ENCODE measurements at places on chromosomes 5 and 9.

- DNase-seq: no peak
Measured at GRCh38 chr9:70581214-70581954, 166.9 kb upstream of the KLF9 start.

- DNase-seq: no peak
Measured at GRCh38 chr5:123150089-123150488, 61.0 kb downstream of the PRDM6 start.

- DNase-seq: no peak
Measured at GRCh38 chr9:126956917-126957686, 42.5 kb downstream of the RALGPS1 start.

GRCh38 chr5:73946278-73946677 is 320.3 kb downstream of the ARHGEF28 start:
- DNase-seq: no peak

- DNase-seq: no peak
Measured at GRCh38 chr5:9898319-9898718, 268.2 kb upstream of the TAS2R1 start.

GRCh38 chr5:50874306-50875001 is 208.0 kb downstream of the PARP8 start:
- DNase-seq: no peak

DNA sequence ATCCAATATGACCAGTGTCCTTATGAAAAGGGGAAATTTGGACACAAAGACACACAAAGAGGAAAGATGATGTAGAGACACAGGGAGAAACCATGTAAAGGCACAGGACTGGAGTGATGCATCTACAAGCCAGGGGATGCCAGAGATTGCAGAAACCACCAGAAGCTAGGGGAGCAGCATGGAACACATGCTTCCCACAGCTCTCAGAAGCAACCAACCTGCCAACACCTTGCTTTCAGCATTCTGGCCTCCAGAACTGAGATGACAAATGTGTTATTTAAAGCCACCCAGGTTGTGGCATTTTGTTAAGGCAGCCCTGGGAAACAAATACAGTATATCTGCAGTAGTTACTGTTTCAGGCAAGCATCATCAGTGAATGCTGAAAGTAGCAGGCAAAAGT is 23.2 kb downstream of the DAP start:
- no peak for DNase-seq

DNA sequence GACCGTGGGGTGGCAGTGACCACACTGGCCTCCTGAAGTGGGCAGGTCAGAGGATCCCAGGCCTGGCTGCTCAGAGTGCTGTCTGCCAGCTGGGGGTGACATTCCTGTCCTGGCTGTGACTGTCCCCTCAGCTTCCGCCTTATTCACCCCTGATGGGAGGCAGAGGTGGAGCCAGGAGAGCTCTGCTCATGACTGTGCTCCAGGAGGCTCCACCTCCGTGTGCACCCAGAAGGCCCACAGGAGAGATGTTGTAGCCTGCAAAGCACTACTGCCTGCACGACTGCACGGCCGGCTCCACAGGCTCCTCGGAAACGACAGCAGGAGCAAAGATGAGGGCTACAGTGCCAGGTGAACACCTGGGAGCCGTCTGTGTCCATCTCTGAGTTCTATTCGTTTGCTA is 60.9 kb downstream of the ROPN1L start:
- no peak for DNase-seq

- DNase-seq: no peak
Measured at GRCh38 chr5:40221796-40222195, 457.9 kb upstream of the PTGER4 start.

DNA sequence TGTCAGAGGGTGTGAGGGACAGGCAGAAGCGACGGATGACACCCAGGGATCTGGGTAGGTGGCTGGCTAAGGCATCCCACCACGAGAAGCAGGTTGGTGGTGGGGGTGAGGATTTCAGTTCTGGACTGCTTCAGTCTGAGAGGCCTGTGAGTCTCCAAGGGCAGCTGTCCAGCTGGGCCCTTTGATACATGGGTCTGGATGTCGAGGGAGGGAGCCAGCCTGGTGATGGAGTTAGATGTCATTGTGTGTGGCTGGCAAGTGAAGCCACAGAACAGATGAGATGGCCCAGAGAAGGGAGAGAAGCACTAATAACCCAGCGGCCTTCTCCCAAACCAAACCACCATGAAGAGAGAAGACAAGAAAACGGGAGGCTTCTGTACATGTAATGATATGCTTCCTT is 11.1 kb downstream of the MED27 start:
- no peak for DNase-seq

- DNase-seq: no peak
Measured at GRCh38 chr5:78373231-78373630, 12.8 kb downstream of the SCAMP1 start.

- no peak for DNase-seq
Measured at GRCh38 chr5:154940375-154940771, 500 bp upstream of the MRPL22 start.

- DNase-seq: no peak
Measured at GRCh38 chr5:140966293-140967225, at the start of gene PCDHAC2. Gene PCDHAC2 (plus strand): TSS chr5:140966476. CDS start chr5:140966767, 291 bp downstream.

- DNase-seq: no peak
Measured at GRCh38 chr9:78291240-78291925, 5.5 kb upstream of the PSAT1 start.

- no peak for DNase-seq
Measured at GRCh38 chr9:4517274-4517673, 27.0 kb downstream of the SLC1A1 start.

DNA sequence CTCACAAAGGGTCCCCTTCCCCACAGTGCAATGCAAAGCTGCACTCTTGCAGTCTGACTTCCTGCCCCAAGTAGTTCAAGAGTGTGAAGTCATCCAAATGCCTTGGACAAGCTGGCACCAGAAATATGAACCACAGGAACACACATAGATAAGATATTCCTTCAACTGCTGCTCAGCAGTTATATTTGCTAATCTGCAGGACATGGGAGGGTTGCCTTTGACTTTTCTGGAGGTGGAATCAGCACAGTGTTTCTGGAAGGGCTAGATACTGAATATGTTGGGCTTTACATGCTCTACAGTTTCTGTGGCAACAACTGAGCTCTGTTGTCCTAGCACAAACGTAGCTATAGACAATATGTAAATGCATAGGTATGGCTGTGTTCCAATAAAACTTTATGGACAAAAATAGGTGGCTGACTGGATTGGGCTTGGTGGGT is 96.7 kb upstream of the PCA3 start:
- DNase-seq: no peak

- no peak for DNase-seq
Measured at GRCh38 chr5:95667061-95667618, 15.7 kb downstream of the SPATA9 start.

- no peak for DNase-seq
Measured at GRCh38 chr5:117077142-117077541, 502.5 kb upstream of the SEMA6A start.

GRCh38 chr9:133991964-133992779 is at the start of gene VAV2:
Gene VAV2 (minus strand): TSS chr9:133992324. CDS start chr9:133992278, 46 bp downstream.
- no peak for DNase-seq

GRCh38 chr9:75974016-75974766 is 83.7 kb downstream of the PCSK5 start:
- no peak for DNase-seq

DNA sequence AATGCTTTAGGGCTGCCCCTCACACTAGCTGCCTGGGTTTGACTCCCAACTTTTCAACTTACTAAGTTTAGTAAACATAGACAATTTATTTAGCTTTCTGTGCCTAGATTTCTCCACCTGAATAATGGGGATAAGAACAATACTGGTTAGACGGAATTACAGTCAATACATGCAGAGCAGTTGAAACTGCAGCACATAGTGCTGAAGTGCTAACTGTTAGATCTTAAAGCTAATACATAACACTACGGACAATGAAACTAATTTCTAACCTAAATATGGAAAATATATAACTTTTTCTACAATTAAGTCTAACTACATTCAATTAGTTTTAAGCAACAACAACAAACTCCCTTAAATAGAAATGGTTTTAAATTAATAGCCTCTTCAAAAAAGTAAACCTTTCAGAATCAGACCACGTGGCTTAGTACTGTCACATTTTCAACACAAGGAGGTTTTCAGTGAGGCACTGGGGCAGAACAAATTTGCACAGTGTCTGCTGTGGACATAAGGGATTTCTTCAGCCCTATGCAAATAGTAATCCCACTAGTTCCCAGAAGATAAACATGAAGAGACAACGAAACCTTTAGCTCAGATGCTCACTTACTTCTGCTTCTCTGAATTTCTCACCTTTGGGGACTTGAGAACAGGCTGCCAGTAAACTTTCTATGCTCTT is 293.4 kb downstream of the EDIL3 start:
- DNase-seq: no peak

DNA sequence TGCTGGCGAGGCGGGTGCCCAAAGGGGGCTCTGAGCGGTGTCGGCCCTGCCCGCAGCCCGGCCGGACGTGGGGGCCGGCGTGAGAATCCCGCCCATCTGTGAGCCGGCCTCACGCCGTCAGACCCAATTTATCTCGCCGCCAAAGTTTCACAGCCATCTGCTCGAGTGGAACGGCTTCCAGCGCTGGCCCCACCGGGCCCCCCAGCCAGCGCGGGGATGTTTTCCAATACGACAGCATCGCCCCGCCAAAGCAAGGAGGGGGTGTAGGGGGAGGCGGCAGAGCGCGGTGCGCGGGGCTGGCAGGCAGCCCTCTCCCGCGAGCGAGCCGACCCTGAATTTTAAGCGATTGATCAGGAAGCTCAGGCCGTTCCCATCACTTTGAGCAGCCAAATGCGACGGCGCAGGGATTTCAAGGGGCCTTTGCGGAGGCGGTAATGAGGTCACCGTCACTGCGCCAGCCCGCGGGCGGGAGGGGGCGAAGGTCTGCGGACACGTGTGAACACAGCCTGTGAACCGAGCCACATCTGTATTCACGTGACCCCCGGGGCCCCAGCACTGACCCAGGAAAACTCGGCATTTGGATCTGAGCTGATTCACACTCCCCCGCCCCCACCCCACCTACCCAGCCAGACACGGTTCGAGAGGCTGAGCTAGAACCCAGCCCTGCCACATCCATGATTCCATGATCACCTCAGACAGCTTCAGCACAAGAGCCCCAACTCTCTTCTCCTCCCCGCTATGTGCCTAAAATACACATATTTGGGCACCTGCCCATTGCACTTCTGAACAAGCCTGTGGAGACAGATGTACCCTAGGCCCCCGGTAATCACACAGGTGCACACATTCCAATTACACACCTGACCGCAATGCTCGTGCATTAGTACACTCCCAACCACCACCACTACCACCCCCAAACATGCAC is 47.8 kb upstream of the PSD2 start:
- peak; percentile 33 for DNase-seq

DNA sequence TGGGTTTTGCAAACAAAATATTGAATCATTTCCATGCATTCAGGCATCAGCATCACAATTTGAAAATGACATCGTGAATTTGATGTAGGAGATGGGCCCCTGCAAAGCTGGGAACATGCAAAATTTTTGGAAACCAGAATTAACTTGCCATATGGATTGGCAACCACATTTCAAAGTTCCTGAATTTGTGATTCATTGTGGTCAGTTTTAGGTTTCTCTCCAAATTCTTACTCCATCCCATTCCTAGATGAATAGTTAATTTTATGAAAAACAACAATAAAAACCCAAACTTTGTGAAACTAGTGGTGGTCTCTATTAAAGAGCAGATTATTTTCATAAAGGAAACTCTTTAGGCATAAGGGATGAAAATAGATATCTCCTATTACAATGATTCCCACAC is 107.8 kb upstream of the SLIT3 start:
- DNase-seq: no peak

DNA sequence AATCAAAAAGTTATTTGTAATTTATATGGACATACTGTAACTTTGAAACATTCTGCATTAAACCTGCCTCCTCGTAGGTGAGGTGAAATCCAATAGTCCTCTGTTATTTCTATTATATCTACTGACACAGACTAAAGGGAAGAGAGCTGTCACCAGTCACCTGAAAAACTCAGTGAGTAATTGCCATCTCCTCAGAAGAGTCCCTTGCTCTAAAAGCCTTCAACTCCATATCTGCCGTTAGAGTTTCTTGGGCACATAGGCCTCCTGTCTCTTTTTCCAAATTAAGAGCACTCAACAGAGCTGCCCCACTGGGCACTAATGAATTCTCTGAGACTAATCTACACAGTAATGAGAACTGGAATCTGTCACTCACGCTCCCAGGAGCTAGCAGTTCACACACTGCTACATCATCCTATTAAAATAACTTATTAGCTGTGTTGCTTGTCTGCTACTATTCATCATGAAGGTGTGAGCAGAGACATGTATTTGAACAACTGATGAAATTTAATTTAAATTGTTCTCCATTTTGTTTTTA is 67.3 kb upstream of the VCAN start:
- DNase-seq: no peak

GRCh38 chr5:61569353-61569752 is 237.3 kb downstream of the ZSWIM6 start:
- no peak for DNase-seq

DNA sequence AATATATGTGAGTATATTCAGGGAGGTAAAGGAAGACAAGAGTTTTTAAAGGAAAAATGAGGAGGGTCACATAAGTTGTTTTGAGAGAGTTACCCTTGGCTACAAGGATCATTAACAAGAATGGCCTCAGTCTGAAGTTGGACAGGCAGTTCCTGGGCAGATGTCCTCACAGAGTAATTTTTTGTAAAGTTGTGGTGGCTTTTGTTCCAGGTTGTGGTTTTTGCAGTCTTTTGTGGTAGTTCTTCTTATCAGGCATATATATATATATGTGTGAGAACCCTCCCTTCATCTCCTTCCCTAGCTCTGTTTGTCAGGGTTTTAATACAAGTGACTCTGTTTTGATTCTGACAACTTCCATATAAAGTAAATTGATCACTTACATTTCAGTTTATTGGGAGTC is 60.0 kb downstream of the CSNK1G3 start:
- no peak for DNase-seq

GRCh38 chr5:51379331-51379700 is 3.9 kb upstream of the ISL1 start:
- no peak for DNase-seq

GRCh38 chr5:122402955-122403685 is 91.1 kb downstream of the SNCAIP start:
- no peak for DNase-seq

- DNase-seq: no peak
Measured at GRCh38 chr9:74498621-74499095, 1.5 kb downstream of the RORB start.

- no peak for DNase-seq
Measured at GRCh38 chr5:37005252-37005651, 128.7 kb downstream of the NIPBL start.

- no peak for DNase-seq
Measured at GRCh38 chr9:78618735-78619134, 321.8 kb downstream of the PSAT1 start.

DNA sequence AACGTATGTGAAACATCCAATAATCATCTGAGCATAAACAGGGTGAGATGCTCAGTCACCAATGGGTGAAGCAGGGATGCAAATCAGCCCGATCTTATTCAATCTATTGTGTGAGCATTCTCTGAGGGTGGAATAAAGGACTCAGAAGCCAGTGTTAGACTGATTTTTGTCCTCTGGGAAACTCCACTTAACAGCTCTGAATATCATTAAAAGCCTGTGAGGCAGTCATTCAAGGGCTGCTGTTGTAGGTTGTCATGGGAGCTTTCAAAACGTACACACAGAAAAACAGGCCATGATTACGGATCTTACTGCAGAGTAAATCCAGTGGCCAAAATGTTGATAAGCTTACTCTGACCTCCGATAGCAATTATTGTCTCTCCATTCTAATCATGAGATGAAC is 266.5 kb upstream of the EFNA5 start:
- no peak for DNase-seq

Data from activated CD4-positive, alpha-beta T cell treated with anti-CD3 and anti-CD28 coated beads, Interleukin-2, amount 50 U/mL, for 1 hour (primary cell).